ENCODE measurements at places on chromosomes 4 and X.

- no peak for DNase-seq
Observed at GRCh38 chrX:12378253-12378652, 240.0 kb downstream of the FRMPD4 start.

- no peak for DNase-seq
Observed at GRCh38 chr4:26884486-26884988, 23.9 kb downstream of the STIM2 start.

DNA sequence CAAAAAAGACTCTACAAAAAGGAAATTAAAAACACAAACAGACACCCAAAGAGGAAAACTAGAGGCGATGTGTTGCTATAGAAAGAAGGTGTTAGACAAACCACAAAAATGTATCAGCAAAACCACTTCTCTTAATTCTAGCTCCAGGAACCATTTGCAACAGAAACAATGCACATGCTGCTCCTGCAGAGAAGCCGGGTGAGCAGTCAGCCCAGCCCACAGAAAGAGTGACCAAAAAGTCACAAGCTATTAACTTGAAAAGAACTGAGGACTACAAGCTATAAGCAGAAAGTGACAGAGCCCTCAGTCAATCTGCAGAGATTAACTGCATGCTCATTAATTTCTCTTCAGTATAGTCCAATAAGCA lies 96.2 kb upstream of the KLHL13 start:
- no peak for DNase-seq

DNA sequence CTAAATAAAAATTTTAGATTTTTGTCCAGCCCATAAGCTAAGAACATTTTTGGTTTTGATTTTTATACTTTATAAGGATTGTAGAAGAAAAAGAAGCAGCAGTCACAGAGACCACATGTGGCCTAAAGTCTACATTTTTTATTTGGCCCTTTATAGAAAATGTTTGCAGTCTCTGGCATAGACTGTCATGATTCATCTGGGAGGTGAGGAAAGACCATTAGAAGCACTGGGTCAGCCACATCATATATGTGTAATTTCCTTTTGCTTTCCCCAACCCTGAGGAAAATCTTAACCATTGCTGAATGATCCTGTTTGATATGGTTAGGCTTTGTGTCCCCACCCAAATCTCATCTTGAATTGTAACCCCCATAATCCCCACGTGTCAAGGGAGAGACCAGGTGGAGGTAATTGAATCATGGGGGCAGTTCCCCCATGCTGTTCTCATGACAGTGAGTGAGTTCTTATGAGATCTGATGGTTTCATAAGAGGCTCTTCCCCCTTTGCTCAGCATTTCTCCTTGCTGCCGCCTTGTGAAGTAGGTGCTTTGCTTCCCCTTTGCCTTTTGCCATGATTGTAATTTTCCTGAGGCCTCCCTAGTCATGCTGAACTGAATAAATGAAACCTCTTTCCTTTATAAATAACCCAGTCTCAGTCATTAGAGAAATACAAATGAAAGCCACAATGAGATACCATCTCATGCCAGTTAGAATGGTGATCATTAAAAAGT lies 12.1 kb upstream of the COPS4 start:
- DNase-seq = no peak

DNA sequence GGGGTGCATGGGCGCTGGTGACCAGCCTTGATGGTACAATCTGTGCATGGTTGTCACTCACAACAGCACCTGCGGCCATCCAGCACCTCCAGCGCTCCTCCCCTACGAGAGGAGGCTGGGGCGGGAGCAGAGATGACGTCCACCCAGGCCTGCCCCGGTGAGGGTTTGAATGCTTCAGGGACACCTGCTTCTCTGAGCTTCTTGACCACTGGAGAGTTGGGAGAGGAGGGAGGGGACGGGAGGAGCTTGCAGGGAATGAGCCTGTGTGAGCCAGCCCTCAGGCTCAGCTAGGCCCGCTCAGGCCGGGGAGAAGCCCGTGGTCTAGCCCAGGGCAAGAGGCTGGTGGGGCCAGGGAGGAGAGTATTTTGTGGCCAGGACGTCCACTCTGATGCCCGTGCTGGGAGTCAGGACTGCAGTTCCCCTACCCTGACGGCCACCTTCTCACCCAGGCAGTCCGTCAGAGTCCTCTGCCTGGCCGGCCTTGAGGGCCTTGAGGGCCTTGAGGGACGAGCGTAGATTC lies 59.2 kb downstream of the CPZ start:
- DNase-seq = no peak

DNA sequence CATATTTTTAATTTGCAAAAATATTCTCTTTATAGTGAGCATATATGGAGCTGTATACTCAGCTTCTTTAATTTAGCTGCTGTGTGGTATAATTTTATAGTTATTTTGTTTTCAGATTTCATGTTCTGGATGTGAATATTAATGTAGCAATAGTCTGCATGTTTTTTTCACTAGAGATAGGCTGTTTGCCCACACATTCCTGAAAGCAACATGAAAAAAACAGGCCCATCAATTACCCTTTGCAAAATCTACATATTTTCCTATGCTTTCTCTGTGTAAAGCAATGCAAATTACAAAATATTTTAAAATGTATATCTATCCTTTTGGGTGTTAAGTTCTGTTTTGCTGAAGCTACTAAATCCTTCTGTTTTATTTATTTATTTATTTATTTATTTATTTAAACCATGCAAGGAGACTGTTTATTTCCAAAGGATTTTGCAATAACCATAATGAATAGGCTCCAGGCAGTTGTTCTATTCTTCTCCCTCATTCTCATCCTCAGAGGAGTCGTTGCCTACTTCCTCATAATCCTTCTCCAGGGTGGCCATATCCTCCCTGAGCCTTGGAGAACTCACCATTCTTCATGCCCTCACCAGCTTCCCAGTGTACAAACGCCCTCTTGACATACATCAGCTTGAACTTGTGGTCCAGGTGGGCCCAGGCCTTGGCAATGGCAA lies 277.1 kb downstream of the ANKRD50 start:
- DNase-seq = no peak

DNA sequence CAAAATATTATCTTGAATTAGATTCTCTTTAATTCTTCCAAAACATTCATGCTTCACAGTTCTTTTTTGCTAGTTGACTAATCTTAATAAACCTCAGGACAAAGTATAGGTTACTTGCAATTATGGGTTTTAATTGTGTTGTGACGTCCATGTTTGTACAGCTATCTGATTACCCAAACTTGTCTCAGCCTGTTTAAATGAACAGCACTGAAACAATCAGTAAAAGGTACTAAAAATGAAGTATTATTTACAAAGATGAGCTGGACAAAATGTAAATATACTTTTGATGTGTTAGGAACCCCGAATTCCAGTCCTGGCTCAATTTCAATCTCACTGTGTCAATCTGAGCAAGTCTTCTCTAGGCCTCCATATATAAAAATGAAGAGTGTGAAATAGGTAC lies 57.4 kb upstream of the SLC6A14 start:
- no peak for DNase-seq

DNA sequence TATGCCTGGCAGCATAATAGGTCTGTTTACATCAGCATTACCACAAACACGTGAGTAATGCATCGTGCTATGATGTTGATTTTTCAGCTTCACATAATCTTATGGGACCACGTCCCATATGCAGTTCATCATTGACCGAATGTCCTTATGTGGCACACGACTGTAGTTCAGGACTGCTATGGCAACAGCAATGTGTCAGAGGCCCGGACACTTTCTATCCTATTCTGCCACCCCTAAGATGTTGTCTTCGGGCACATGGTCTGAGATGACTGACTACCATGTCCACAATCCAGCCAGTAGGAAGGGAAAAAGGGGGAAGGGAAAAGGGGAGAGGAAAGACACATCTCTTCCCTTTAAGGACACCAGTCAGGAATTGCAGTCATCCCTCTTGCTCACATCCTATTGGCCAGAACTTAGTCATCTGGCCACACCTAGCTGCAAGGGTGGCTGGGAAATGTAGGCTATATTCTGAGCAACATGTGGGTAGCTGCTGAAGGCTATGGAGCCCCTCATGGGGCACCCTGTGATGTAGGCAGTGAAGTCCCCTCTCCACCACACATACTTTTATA lies 196.0 kb upstream of the RBPJ start:
- no peak for DNase-seq

DNA sequence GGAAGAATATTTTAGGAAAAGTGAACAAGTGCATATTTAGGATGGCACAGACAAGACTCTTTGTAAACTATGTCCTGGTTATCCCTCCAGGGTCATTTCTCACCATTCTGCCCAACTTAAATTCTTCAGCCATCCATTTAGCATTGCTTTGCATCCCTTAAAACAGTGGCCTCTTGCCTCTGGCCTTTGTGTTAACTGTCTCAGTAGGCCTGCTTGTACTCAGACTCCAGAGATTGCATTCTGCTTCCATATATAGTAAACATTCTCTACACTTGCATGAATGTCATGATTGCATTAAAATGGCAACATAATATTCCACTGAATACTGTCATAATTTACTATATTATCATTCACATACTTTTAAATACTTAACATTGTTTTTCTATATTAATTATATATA lies 43.2 kb downstream of the NR3C2 start:
- no peak for DNase-seq

GRCh38 chr4:141486375-141486997 lies 149.9 kb upstream of the IL15 start:
- no peak for DNase-seq

DNA sequence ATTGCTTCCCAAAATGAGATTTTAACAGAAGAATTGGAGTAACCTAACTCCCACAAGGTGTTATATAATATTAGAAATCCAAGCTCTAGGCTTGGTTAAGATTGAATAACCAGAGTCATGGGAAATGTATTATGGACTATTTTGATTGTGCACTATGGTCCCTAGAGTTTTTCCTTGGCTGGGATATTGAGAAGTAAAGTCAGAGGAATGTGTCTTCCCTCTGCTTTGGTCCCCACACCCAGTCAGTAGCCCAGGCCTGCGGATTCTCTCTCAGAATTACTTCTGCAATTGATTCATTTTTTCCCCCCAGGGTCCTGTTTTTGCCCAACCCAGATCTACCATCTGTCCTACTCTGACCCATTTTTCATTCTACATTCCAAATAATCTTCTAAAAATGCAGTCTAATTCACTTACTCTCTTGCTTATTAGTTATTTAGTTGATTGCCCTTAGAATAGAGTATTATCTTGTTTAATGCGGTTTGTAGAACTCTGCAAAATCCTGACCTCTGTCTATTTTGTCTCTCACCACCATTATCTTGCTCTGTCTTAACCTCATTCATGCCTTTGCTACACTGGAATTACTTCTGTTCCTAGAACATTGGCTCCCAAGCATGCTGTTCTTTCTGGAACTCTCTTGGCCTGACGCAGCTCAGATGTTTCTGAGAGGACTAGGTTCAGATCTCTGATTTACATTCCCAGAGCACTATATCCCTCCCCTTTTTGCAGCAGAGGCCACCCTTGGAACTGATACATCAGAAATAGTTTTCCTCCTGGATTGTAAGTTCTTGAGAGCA lies 23.6 kb downstream of the GUCY1A1 start:
- DNase-seq = no peak

DNA sequence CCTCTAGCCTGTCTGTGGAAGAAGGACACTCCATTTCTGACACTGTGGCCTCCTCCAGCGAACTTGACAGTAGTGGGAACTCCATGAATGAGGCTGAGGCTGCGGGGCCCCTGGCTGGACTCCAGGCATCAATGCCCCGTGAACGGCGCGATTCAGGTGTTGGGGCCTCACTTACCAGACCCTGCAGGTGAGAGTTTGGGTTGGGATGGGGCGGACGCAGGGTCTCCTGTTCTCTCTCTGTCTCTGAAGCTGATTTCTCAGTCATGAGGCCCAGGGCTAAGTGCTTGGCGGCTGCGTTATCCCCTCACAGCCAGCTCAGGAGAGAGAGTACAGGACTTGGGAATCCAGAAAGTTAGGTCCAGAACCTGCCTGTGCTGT lies 71.0 kb downstream of the STARD8 start:
- no peak for DNase-seq
